ENCODE measurements at places on chromosomes 1 and 21. TPM values are rescaled to one million over a fixed set of nuclear protein-coding genes. Genes with fewer than 3 reads are reported as not detected.

DNA sequence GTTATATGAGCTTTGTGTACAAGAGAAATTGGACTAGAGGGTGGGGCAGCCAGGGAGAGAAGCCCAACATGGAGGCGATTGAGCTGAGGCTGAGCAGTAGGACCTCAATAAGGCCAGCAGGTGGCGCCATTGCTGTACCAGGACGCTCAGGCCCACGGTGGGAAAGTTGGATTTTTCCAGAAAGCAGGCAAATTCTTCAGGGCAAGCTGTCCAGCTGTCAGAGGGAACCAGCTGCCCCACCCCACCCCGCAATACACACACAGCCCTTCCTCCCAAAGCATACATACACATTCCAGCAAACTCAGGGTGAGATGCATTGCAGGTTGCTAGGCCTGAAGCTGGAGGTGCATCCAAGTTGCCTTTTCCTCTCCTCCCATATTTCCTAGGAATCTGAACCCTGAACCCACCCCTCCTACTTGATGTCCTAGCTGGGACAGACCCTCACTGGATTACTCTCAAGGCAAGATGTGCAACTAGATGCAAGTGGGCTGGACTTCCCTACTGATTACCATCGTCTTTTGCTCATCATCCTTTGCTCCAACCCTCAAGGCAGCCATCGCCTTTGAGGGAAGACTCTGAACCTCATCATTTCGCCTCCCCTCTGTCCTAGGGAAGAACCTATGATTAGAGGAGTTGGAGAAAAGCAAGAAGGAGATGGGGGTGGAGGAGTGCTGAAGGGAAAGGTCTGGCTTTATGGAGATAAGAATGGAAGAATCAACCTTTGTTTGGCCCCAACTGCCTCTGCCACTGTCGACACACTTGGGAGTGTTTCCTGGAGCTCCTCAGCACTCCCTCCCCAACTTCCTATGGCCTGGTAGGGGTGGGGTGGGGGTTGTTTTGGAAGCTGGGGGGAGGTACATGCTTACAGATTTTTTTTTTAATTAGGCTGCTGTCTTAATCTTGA lies 25.5 kb downstream of the CD34 start:
- DNase-seq: peak; percentile 92

DNA sequence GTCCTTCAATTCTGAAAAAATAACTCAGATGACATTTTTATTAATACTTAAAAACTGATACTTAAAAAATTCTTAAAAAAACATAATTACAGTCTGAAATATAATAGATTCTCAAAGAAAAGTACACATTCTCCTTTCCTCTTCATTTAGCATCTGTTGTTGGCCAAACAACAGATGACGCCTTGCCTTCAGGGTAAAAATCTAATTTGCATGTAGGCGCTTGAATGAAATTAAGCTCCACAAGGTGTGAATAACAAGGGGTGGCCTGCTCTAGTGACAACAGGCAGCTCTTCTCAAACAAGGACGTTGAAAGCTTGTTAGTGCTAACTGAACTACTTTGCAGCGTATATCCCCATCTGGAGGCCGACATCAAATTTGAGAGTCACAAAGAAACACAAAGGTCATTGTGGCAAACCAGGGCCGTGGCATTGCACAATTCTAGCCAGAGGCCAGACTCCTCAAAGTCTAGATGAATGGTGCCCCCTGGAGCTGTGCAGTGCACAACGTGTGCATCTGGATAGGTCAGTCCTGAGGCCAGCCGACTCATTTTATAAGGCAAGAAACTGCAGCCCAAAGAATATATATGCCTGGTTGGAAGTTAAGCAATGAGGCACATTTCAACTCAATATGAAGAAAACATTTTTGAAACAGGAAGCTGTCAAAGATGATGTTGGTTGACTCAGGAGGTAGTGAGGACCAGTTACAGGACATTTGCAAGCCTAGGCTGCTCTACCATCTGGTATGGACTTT lies 459.2 kb upstream of the RUNX1 start:
- DNase-seq: peak; percentile 76

- no peak for DNase-seq
These were observed 2.5 kb downstream of the CSDE1 start for GRCh38 chr1:114755006-114755931.

Gene ST6GALNAC5
- 0.28 TPM for total RNA-seq

DNA sequence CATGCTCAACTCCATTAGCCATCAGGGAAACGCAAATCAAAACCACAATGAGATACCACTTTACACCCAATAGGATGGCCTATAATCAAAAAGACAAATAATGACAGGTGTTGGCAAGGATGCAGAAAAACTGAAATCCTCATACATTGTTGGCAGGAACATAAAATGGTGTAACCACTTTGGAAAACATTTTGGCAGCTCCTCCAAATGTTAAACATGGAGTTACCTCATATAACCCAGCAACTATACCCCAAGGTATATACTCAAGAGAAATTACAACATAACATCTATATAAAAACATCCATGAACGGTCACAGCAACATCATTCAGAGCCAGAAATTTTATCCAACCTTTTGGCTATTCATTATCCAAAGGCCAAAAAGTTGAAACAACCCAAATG lies 11.6 kb downstream of the EIF4G3 start:
- DNase-seq: no peak

- no peak for DNase-seq
These were observed 1.3 kb downstream of the WDR47 start for GRCh38 chr1:109040627-109040988.

DNA sequence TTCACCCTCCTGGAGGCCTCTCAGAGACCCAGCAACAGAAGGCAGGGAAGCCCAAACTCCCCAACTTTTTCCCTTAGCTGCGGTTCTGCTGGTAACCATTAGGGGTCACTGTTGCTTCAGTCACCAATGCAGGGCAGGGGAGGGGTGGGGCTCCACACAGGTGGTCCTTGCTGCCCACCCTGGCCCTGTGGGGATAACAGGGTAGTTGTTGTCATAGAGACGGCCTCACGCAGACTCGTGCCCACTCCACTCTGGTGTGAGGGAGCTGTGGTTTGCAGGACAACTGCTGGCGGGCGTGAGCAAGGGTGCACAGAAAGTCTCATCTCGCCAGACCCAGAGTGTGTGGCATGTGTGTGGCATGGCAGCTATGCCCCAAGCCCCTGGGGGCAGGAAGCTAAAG lies 19.9 kb downstream of the INSRR start:
- DNase-seq: peak; percentile 56

DNA sequence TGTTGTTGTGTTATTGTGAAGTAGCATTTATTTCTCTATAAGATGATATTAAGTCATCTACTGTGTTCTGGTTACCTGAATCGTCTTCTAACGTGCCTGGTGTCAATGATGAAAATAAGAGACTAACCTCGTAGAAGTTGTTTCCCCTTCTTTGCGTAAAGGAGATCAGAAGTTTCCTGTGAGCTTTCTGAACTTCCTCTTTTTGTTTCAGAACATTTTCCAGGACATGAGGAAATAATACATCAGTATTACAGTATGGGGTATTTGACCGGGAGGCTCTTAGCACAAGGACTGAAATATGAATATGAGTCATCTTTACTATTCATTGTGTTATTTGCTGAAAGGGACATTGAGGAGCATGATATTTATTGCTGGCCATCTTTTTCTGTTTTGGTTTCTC lies 1.3 kb downstream of the ST6GALNAC3 start:
- DNase-seq: no peak

DNA sequence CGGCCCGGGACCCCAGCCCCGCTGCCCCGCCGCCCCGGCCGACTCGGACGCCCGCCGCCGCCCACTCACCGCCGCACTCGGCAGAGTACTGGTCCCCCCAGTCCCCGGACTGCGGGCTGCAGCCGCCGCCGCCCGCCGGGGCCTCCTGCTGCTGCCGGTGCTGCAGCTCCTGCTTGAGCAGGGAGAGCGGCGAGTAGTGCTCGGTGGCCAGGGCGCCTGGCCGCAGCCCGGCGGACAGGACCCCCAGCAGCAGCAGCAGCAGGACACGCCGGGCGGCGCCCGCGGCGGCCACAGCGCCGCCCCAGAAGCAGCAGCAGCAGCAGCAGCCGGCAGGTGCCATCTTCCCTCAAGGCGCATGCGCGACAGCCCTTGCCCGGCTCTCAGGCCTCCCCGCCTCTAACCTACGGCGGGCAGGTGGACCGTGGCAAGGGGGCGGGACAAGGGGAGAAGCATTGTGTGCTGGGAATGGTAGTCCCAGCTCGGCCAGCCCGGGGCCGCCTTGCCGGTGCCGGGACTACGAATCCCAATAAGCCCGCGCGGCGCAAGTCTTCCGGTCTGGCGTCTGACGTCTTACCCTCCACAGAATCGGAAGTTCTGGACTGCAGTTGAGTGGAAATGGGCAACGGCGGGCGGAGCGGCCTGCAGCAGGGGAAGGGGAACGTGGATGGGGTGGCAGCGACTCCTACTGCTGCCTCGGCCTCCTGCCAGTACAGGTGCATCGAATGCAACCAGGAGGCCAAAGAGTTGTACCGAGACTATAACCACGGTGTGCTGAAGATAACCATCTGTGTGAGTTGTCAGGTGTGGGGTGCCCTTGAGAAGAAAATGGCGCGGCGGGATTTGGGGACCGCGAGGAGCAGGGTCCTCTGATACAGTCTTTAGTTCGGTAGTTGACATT lies at the start of the genes ARV1 and TTC13:
Gene ARV1, plus strand, starts transcription at position 604 of the 898 bp plus-strand sequence. Its CDS starts 12 bp downstream, at position 616.
Gene TTC13, minus strand, starts transcription at position 371 of the 898 bp plus-strand sequence. Its CDS starts 31 bp downstream, at position 340.
- peak; percentile 100 for DNase-seq

Gene LY9
- total RNA-seq: 75.3 TPM

Gene UBE2G2
- 85.8 TPM for total RNA-seq

DNA sequence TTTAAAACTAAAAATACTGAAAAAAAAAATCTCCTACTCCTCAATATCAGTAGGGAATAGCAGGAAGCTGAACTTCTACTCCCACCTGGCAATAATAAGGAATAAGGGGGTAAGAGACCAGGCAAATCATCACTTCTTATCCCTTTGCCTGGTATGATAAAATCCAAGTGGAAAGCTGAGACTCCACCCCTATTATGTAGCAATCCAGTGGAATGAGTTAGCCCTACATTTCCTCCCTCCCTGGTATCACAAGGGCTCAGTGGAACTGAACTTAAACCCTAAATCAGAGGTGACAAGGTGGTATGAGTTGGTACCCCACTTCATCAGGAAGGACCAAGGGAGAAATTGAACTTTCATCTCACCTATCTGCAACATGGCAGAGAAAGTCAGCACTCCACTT lies 25.7 kb downstream of the TRIM33 start:
- no peak for DNase-seq

Gene WDR64
- total RNA-seq: 0.34 TPM

DNA sequence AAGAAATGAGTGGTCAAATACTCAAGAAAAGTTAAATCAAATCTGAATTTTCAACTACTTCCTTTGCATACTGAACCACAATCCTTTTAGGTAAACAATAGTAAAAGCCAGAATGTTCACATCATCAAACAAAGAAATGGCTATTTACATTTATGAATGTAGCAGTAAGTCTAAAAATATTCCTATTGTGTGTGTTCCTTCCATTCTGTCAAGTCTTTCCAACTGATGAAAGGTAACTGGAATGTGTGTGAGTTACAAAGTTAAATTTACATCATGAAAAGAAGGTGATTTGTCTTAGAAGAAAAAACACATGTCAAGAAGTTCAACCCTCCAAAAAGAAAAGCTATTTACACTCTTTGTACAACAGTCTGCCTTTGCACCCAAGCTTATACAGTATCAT lies 203.1 kb downstream of the SIPA1L2 start:
- DNase-seq: no peak

GRCh38 chr1:202619505-202619904 lies 90.7 kb downstream of the SYT2 start:
- DNase-seq: peak; percentile 9

- no peak for DNase-seq
These were observed 44.9 kb downstream of the FOXJ3 start for GRCh38 chr1:42290130-42290529.

DNA sequence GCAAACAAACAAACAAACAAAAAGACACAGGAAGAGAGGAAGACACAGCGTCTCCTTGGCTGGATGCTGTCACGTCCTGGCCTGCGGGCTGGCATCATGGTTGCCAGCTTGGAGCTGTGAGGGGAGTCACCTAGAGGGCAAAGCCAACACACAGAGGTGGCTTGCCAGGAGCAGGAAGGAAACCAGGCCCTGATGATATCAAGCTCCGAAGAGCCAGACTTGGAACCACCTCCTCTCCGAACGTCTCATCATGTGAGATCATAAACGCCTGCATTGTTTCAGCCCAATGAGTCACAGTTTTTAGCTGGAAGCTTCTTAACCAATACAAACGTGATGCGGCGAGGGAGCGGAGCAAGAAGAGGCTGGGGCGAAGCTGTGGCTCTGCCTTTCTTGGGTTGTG lies 8.7 kb downstream of the PLA2G2D start:
- no peak for DNase-seq

Gene GPR3
- 0.28 TPM for total RNA-seq

DNA sequence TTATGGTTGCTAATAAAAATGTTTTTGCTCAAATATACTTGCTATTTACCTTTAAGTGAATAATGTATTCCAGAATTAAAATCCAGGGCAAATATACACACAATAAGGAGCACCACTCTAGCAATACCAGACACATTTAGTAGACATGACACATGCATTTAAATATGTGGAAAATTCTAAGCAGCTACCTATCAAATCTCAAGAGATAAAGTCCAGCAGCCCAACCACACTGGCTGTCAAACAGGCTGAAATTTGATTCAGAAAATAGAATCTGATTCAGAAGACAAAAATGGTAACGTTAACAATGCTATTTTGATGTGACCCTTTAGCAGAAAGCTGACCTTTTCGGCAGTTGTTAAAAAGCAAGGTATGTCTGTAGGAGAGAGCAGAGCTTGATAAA lies 42.3 kb downstream of the PLEKHO1 start:
- DNase-seq: no peak

- DNase-seq: peak; percentile 83
These were observed 16.7 kb downstream of the SPATA21 start for GRCh38 chr1:16420424-16421118.

Gene TSTD1
- 24.3 TPM for total RNA-seq

- no peak for DNase-seq
These were observed 115.9 kb downstream of the OMA1 start for GRCh38 chr1:58430421-58431275.

Gene OR10X1
- not detected for total RNA-seq

- no peak for DNase-seq
These were observed 30.4 kb downstream of the CDC14A start for GRCh38 chr1:100382657-100383056.

DNA sequence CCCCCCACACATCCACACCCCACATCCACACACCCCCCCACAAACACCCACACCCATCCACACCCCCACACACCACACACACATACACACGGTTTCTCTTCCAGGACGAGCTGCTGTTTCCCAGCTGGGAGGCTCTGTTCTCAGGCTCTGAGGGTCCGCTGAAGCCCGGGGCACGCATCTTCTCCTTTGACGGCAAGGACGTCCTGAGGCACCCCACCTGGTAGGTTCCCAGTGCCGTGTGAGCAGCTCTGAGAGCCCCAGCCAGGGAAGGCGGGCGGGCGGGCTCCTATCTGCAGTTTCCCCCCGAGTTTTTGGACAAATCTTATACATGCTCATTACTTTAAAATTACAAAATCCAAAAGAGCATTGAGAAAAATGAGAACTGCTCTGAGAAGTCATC lies 31.2 kb downstream of the SLC19A1 start:
- DNase-seq: peak; percentile 49

Gene SYT14
- total RNA-seq: not detected

GRCh38 chr1:73755649-73756048 lies 442.3 kb downstream of the LRRIQ3 start:
- DNase-seq: no peak

Measured in spleen (tissue), 13 donors.